ENCODE measurements at places on chromosomes 4 and X. TPM values are rescaled to one million over a fixed set of nuclear protein-coding genes. Genes with fewer than 3 reads are reported as not detected.

DNA sequence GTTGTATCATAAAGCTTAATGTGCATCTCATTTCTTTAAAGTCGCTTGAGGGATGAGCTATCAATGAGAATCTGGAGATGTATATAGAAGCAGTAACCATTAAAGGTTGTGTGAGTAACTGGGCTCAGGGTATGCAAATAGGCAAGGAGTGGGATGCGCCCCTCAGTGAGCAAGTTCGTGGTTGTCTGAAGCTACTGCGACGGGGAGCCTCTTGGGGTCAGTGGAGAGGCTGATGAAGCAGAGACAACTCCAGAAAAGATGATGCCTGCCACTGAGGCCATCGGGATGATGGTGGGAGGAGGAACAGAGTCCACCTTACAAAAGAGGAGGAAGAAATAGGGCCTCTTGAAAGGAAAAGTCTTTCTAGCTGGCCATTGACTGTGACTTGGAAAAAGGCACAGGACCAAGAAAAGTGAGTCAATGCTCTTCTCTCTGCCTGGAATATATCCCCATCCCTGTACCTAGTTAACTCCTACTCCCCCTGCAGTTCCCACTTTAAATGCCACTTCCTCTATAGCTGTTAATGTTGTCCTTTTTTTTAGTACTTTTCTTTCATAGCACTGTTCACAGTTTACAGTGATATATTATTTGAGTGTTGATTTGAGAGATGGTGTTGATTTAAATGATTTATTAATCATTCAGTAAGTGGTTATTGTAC is 51.4 kb upstream of the LSM6 start:
- DNase-seq = no peak

DNA sequence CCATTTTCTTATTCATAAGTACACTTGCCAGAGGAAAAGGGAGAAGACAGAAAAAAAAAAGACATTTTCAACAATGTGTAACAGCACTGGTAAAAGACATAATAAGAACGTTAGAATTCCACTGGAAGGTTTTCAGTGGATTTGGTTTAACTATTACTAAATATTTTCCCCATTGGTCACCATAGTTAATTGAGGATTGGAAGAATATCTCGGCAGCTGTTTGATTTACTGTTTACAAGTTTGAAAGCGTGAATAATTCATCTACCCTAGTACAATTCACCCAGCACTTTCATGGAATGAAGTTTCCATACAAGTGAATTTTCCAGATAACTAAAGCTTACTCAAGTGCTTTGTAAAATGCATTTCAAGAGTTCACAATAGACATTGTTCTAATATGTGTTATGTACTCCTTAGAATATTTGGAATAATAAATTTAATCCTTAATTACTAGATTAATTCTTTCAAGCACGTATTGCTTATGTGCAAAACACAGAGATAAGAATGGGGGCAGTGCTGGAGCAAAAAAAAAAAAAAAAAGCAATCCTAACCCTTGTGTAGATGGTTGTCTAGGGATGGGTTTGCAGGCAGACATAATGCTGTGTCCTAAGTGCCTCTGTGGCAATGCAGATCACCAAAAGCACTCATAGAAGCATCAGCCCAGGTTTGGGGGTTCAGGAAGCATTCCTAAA is 57.1 kb downstream of the ENPEP start:
- no peak for DNase-seq

DNA sequence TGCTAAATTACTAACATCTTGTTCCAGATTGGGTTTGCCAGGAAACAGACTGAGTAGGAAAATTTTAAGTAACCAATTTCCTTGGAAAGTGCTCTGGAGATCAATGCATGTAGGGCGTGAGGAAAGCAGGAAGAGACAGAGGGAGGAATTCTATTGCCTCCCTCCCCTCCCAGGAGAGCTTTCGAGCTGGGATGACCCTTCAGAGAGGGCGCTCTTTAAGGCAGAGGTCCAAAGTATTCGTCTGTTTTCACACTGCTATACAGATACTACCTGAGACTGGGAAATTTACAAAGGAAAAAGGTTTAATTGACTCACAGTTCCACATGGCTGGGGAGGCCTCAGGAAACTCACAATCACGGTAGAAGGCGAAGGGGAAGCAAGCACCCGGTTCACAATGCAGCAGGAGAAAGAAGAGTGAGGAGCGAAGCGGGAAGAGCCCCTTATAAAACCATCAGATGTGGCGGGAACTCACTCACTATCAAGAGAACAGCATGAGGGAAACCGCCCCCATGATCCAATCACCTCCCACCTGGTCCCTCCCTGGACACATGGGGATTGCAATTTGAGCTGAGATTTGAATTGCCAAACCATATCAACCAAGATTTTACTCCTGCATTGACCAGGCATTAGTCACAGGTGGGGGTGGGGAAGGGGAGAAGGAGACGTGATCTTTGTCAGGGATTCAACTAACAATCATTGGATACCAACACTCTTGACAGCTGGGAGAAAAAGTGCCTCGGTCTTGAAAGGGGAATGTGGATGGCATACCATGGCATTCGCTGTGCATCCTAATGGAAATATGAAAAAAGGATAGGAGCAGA is 63.8 kb downstream of the SLITRK2 start:
- no peak for DNase-seq

DNA sequence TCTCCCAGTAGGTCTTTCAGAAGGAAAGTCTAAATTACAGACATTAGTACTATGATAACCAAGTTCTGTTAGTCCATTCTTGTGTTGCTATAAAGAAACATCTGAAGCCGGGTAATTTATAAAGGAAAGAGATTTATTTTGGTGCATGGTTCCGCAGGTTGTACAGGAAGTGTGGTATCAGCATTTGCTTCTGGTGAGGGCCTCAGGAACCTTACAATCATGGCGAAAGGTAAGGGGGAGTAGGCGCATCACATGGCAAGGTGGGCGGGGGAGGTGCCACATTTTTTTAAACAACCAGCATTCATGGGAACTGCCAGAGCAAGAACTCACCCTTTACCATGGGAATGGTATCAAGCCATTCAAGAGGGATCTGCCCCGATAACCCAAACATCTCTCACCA is 26.2 kb upstream of the USP46 start:
- DNase-seq = no peak

DNA sequence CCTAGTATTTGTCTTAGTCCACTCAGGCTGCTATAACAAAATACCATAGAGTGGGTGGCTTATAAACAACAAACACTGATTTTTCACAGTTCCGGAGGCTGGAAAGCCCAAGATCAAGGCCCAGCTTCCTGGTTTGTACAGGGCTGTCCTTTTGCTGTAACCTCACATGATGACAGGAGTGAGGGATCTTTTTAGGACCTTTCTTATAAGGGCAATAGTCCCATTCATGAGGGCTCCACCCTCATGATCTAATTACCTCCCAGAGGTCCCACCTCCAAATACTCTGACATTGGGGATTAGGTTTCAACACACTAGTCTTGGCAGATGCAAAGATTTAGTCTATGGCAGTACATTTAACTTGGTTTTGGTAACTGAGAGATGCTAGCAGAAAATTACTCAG is 20.9 kb downstream of the GPAT3 start:
- DNase-seq = no peak

CCNG2 gene
- 19.2 TPM for total RNA-seq
